ENCODE measurements at places on chromosomes 13 and 19.

- DNase-seq: no peak
Measured at GRCh38 chr13:51000571-51001260, 91.1 kb downstream of the RNASEH2B start.

DNA sequence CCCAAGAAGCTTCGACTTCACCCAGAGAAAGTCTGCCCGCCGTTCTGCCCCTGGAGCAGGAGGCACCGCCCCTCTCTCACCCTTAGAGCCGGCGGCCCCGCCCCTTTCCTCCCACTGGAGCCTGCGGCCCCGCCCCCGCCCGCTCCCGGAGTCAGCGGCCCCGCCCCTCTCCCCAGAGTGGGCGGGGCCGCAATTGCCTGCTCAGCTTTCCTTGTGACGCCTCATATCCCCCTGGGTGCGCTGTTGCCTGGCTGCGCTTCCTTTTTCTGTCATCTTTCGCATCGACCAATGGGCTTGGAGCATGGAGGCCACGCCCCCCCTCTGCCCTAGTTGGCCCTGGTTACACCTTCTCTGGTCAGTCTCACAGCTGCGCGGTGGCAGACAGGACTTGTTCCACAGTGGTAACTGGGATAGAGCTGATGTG lies 38.2 kb upstream of the ZNF492 start:
- no peak for DNase-seq

DNA sequence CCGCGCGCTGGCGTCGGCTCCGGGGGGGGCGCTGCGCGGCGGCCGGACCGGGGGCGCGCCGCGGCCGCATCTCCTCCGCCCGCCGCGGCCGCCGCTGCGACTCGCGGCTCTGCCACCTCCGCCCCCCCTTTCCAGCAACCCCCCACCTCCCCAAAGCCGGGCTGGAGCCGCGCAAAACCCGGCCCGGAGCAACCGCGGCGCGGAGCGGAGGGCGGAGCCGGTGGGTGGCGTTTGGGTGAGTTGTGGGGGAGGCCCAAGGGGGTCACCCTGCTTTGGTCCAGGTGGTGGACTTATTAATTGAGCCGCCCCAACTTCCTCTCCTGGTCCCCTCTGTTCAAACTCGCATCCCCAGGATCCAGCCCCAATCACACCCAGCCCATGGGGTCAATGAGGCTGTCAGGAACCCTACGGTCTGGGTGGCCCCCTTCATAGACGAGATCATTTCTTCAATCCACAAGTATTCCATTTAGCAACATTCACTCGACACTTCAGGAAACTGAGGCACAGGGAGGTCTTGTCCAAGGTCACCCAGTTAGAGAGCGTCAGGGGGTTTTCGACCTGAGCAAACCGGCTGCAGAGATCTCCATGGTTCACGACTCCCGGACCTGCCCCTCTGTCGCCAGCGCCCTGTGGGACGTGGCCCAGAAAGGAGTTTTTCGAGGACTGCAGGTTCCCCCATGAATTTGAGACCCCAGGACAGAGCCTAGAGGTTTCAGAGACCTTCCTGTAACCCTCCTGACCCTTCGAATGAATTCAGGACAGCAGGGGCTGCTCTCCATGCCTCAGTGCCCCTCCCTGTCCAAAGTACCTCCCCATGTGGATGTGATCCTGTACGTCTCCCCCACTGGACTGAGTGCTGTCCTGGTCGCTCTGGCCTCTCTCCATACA lies 22.4 kb upstream of the SEMA6B start:
- DNase-seq: no peak

DNA sequence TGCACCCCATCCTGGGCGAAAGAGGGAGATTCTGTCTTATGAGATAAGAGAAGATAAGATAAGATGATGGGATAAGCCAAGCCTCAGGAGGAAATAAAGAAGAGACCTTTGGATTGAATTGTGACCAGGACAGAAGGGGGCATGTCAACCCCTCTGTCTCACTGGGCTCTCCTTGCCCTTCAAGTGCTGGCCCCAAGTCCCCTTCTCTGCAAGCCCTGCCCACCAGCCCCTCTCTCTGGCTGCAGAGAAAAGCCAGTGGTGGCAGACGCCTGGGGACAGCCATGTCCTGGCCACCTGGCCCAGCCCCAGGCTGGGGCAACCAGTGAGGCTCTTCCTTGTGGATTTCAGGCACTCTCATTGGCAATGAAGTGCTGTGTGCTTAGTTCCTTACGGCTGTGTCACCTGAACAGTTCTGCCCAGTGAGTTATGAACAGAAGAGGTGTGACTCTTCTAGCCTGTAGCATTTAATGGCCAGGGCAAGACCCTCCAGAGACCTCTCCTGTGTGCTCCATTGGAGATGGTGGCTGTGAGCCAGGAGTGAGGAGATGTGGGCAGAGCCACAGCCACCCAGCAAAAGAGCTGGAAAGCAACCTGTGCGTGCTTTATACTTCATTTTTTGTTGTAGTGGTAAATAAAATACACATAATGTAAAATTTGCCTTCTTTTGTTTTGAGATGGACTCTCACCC lies 6.1 kb upstream of the BTBD2 start:
- DNase-seq: no peak

All from T-helper 2 cell (primary cell).